Keratinocyte (primary cell): ENCODE measurements at places on chromosomes 12 and 14. TPM values are rescaled to one million over a fixed set of nuclear protein-coding genes. Genes with fewer than 3 reads are reported as not detected.
A peak's percentile ranks its signal among the peaks of the same experiment; 100 is the strongest.

HOXC12 gene
- polyA plus RNA-seq = 0.35 to 1.2 TPM (median 0.47 TPM) in 3 replicates

- peaks cover 72% of the 10 kb centered on the region for H3K27me3 ChIP-seq
- no peak overlapping the region for H3K27ac ChIP-seq
- H3K4me3 ChIP-seq = no peak overlapping the region
- H3K4me1 ChIP-seq = no peaks in the 10 kb centered on the region
Observed at GRCh38 chr12:51841727-51842126, 6.8 kb downstream of the FIGNL2 start.

DNA sequence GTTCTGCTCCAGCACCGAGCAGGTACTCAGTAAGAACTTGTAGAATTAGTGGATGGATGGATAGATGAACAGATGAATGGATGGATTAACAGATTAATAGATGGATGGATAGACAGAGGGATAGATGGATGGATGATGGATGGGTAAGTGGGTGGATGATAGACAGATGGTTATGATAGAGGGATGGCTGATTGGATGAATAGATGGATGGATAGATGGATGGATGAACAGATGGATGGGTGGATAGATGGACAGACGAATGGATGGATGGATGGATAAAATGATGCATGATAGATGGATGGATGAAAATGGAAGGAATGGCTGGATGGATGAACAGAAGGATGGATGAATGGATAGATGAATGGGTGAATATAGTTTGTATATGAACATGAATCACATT, 8.0 kb upstream of the MAP1LC3B2 start:
- H3K4me1 ChIP-seq = peaks cover 5% of the 10 kb centered on the region
- DNase-seq = no peak
- H3K36me3 ChIP-seq = no peaks in the 10 kb centered on the region
- H3K4me3 ChIP-seq = no peak overlapping the region
- H3K27me3 ChIP-seq = no peaks in the 10 kb centered on the region

- H3K27ac ChIP-seq = no peak overlapping the region
- no peaks in the 10 kb centered on the region for H3K4me1 ChIP-seq
- no peak for DNase-seq
- peak overlapping the region; percentile 29 for H3K4me3 ChIP-seq
- H3K36me3 ChIP-seq = no peaks in the 10 kb centered on the region
- peaks cover 81% of the 10 kb centered on the region for H3K27me3 ChIP-seq
Observed at GRCh38 chr12:94148739-94149118, 352 bp downstream of the PLXNC1 start.

DNA sequence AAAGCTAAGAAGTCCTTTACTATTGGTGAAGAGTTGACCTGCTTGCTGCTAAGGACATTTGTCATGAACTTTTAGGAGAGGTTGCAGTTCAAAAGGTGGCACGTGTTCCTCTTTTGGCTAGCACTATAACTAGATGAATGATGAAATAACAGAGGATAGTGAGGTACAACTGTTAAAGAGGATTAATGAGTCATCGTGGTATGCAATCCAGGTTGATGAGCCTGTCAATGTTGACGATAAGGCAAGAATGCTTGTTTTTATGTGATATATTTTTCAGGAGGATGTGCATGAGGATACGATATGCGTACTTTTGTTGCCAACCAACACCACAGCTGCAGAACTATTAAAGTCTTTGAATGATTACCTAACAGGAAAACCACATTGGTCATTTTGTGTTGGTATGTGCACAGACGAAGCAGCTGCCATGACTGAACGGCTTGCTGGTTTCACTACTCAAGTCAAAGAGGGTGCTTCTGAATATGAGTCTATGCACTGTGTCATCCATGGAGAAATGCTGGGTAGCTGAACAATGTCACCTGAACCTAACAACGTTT, 10.6 kb downstream of the CEP128 start:
- peaks cover 4% of the 10 kb centered on the region for H3K36me3 ChIP-seq
- peak overlapping the region; percentile 62 for H3K27ac ChIP-seq
- H3K4me3 ChIP-seq = no peak overlapping the region

- H3K4me3 ChIP-seq = no peak overlapping the region
- no peaks in the 10 kb centered on the region for H3K36me3 ChIP-seq
- no peak for DNase-seq
- H3K27me3 ChIP-seq = no peaks in the 10 kb centered on the region
- H3K27ac ChIP-seq = no peak overlapping the region
Observed at GRCh38 chr14:60064491-60065072, 27.1 kb upstream of the PCNX4 start.

RNF212B gene
- not detected in 3 replicates for polyA plus RNA-seq

- DNase-seq = no peak
- no peak overlapping the region for H3K4me3 ChIP-seq
- no peaks in the 10 kb centered on the region for H3K4me1 ChIP-seq
Observed at GRCh38 chr12:49033611-49034285, 15.2 kb upstream of the PRKAG1 start.

GRCh38 chr12:27515671-27516070, 8.3 kb upstream of the PPFIBP1 start:
- H3K27ac ChIP-seq = no peak overlapping the region
- H3K4me1 ChIP-seq = peaks cover 5% of the 10 kb centered on the region
- H3K4me3 ChIP-seq = no peak overlapping the region
- H3K27me3 ChIP-seq = no peaks in the 10 kb centered on the region

DNA sequence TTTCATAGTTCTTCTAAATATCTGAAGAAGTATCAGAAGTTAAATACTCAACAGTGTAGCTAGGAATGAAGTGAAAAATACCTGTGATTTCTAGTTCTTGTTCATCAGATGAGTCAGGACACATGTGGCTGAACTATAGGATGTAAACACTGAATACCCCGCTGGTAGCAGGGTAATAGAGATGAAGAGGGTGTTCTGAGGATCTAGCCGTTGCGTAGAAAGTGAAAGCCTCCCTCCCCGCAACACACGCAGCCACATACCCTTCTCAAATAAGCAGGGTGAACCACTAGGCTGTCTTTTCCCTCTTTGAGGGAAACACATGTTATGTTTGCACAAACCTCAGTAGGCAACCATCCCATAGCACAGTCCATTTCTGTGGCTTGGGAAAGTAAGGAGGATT, 16.4 kb upstream of the RNASE12 start:
- no peak overlapping the region for H3K27ac ChIP-seq
- DNase-seq = no peak
- no peaks in the 10 kb centered on the region for H3K36me3 ChIP-seq
- no peaks in the 10 kb centered on the region for H3K27me3 ChIP-seq
- H3K4me3 ChIP-seq = no peak overlapping the region
- no peaks in the 10 kb centered on the region for H3K4me1 ChIP-seq

DNA sequence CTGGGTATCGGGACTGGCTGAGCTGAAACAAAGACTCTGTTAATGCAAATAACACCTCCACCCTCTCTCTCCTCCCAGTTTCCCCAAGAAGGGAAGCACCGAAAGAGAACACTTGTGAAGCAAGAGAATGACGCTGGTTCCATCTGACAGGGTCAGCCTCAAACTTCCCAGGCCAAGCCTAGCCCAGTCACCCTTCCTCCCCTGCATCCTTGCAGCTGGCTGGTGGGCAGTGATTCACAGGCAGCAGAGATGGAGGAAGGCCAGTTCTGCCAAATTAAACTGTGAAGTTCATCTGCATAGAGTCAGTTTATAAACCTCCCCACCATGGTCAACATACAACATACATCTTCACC, 2.8 kb downstream of the LRRC74A start:
- peaks cover 5% of the 10 kb centered on the region for H3K27me3 ChIP-seq
- no peak for DNase-seq
- no peak overlapping the region for H3K4me3 ChIP-seq
- H3K36me3 ChIP-seq = no peaks in the 10 kb centered on the region
- no peaks in the 10 kb centered on the region for H3K4me1 ChIP-seq
- H3K27ac ChIP-seq = no peak overlapping the region

DNA sequence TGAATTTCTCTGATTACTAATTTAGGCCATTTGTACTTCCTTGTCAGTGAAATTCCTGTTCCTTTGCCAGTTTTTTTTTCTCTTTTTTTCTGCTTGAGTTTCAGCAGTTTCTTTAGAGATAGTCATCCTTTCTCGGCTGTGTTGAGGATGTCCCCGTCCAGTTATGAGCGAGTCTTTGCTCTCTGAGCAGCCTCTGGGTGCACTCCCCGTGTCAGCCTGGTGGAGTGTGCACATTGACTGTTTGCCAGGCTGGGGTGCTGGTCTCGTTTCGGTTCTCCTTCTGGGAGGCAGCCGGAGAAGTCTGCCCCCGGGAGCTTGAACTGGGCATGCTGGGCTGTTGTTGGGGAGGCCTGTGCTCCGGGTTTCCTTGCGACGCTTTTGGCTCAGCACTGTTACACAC, 3.0 kb downstream of the PACS2 start:
- no peak overlapping the region for H3K27ac ChIP-seq
- H3K27me3 ChIP-seq = no peaks in the 10 kb centered on the region
- no peaks in the 10 kb centered on the region for H3K36me3 ChIP-seq
- H3K4me3 ChIP-seq = no peak overlapping the region

GRCh38 chr12:42603246-42603990, 13.9 kb upstream of the PRICKLE1 start:
- no peaks in the 10 kb centered on the region for H3K4me1 ChIP-seq
- no peaks in the 10 kb centered on the region for H3K36me3 ChIP-seq
- H3K27me3 ChIP-seq = no peaks in the 10 kb centered on the region
- no peak overlapping the region for H3K27ac ChIP-seq
- DNase-seq = no peak

AP5M1 gene
- polyA plus RNA-seq = 24.9 to 35.8 TPM (median 30.7 TPM) in 3 replicates

- H3K27ac ChIP-seq = no peak overlapping the region
- H3K36me3 ChIP-seq = no peaks in the 10 kb centered on the region
- H3K4me3 ChIP-seq = no peak overlapping the region
Observed at GRCh38 chr12:15520083-15520482, 197.8 kb downstream of the PTPRO start.

SNRPF gene
- polyA plus RNA-seq = 17.2 to 46.0 TPM (median 34.7 TPM) in 3 replicates

- H3K4me3 ChIP-seq = no peak overlapping the region
- H3K27me3 ChIP-seq = no peaks in the 10 kb centered on the region
- no peak for DNase-seq
- H3K27ac ChIP-seq = no peak overlapping the region
- H3K4me1 ChIP-seq = no peaks in the 10 kb centered on the region
- no peaks in the 10 kb centered on the region for H3K36me3 ChIP-seq
Observed at GRCh38 chr12:76142305-76142704, 57.8 kb upstream of the NAP1L1 start.

DNA sequence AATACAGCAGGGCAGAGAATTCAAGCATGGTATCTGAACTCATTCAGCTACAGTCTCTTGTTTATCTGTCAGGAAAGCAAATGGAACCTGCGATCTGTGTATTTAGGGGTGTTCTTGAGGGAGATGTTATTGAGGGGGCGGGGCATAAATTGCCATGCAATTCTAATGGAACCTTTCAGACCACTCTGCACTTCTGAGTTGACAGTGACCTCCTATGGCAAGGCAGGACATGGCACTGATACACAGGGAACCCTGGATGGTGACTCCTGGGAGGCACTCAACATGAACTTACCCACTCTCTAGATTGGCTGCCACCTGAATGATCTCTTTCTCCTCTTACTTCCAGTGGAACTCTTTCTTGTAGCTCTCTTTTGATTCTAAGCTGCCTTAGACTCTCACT, 787.3 kb downstream of the VRK1 start:
- no peaks in the 10 kb centered on the region for H3K27me3 ChIP-seq
- DNase-seq = no peak
- H3K4me1 ChIP-seq = no peaks in the 10 kb centered on the region
- H3K4me3 ChIP-seq = no peak overlapping the region

DNA sequence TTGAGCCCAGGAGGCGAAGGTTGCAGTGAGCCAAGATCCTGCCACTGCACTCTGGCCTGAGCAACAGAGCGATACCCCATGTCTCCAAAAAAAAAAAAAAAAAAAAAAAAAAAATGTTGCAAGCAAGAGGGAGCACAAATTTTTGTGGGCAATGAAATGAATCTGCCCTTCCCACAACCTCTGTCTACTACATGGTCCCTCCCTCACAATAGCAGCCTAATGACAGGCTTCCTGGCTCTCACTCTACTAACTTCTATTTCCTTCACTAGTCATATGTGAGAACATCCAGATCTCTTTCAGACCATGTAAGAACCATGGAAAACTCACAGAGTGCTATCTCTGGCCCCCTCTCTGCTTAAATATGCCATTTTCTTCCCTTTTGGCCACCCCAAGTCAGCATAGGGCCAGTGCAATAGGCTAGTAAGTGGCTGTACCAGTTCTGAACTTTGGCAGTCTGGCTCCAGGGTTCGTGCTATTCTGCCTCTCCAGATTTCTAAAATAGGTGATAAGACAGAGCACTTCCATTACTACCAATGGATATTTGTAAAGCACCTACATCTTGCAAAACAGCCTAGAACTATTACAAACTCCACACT, 7.1 kb downstream of the OSBPL8 start:
- H3K4me3 ChIP-seq = no peak overlapping the region
- H3K27me3 ChIP-seq = no peaks in the 10 kb centered on the region
- DNase-seq = no peak
- H3K4me1 ChIP-seq = peaks cover 2% of the 10 kb centered on the region
- no peaks in the 10 kb centered on the region for H3K36me3 ChIP-seq
- no peak overlapping the region for H3K27ac ChIP-seq

DNA sequence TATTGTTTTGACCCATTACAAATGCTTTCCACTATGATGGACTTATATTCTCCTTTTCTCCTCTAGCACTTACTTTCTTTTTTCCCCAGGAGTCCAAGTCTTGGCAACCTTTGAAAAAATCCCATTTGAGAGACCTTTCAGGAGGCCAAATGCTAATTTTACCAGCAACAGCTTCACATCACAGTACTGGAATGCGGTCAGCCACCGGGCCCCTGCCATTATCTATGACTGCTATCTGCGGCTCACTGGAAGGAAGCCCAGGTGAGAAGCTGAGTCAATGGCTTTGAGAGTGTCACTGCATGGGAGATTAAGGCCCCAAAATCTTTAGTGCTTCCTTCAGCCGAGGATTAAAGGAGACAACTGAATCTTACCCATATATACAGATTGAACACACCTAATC, 64.2 kb downstream of the ERGIC2 start:
- no peak overlapping the region for H3K4me3 ChIP-seq
- no peaks in the 10 kb centered on the region for H3K27me3 ChIP-seq
- no peak for DNase-seq
- H3K4me1 ChIP-seq = peaks cover 9% of the 10 kb centered on the region
- no peaks in the 10 kb centered on the region for H3K36me3 ChIP-seq

- H3K4me3 ChIP-seq = no peak overlapping the region
- no peaks in the 10 kb centered on the region for H3K4me1 ChIP-seq
- H3K36me3 ChIP-seq = no peaks in the 10 kb centered on the region
- no peak overlapping the region for H3K27ac ChIP-seq
- DNase-seq = no peak
- no peaks in the 10 kb centered on the region for H3K27me3 ChIP-seq
Observed at GRCh38 chr14:92524602-92525185, 11.1 kb downstream of the RIN3 start.

DNA sequence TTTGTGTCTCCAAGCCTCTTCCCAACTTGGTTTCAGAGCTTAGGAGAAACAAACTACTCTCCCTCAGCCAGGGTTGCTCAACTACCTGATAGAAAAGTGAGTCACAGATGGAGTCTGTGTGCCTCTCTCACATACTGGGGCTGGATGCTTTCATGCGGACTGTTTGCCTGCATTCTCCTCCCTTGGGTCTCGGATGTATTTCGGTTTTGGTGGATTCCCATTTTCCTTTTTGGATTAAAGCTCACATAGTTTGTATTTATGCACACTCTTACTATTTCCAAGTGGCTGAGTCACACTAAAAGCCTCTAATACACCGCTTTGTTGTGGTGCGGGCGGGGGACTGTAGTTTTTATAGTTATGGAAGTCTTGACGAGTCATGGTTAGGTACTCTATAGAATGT, 505.4 kb downstream of the LRFN5 start:
- no peaks in the 10 kb centered on the region for H3K27me3 ChIP-seq
- DNase-seq = no peak
- H3K36me3 ChIP-seq = no peaks in the 10 kb centered on the region

TTC9 gene
- 0.50 to 0.85 TPM (median 0.59 TPM) in 3 replicates for polyA plus RNA-seq

BCL2L14 gene
- polyA plus RNA-seq = not detected in 3 replicates

- no peaks in the 10 kb centered on the region for H3K27me3 ChIP-seq
- peaks cover 4% of the 10 kb centered on the region for H3K4me1 ChIP-seq
- no peak for DNase-seq
- H3K27ac ChIP-seq = no peak overlapping the region
- H3K36me3 ChIP-seq = no peaks in the 10 kb centered on the region
Observed at GRCh38 chr12:20211541-20211940, 156.8 kb upstream of the PDE3A start.
